Activated CD8-positive, alpha-beta T cell treated with anti-CD3 and anti-CD28 coated beads, Interleukin-2, amount 10 ng/mL, durations not matched to agents 7 days and 5 days (primary cell): ENCODE measurements at places on chromosomes 7 and 10.

GRCh38 chr10:130618647-130619046 is 482.5 kb downstream of the GLRX3 start:
- DNase-seq: no peak

GRCh38 chr7:41367967-41368882 is 334.7 kb downstream of the INHBA start:
- DNase-seq: no peak

- DNase-seq: no peak
Observed at GRCh38 chr7:47405921-47406800, 175.8 kb downstream of the TNS3 start.

DNA sequence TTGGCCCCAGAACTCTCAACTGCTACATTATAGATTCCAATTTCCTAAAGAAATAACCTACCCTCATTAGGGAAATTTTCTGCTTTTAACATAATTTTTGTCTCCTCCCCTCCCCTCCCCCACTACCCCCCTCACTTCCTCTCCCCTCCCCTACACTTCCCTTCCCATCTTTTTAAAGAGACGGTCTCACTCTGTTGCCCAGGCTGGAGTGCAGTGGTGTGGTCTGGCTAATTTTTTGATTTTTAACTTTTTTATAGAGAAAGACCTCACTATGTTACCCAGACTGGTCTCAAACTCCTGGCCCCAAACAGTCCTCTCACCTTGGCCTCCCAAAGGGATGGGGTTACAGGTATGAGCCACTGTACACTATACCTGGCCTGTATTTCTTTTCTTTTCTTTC is 30.5 kb upstream of the C1GALT1 start:
- DNase-seq: no peak

GRCh38 chr10:59876695-59877094 is 29.7 kb downstream of the CCDC6 start:
- no peak for DNase-seq

DNA sequence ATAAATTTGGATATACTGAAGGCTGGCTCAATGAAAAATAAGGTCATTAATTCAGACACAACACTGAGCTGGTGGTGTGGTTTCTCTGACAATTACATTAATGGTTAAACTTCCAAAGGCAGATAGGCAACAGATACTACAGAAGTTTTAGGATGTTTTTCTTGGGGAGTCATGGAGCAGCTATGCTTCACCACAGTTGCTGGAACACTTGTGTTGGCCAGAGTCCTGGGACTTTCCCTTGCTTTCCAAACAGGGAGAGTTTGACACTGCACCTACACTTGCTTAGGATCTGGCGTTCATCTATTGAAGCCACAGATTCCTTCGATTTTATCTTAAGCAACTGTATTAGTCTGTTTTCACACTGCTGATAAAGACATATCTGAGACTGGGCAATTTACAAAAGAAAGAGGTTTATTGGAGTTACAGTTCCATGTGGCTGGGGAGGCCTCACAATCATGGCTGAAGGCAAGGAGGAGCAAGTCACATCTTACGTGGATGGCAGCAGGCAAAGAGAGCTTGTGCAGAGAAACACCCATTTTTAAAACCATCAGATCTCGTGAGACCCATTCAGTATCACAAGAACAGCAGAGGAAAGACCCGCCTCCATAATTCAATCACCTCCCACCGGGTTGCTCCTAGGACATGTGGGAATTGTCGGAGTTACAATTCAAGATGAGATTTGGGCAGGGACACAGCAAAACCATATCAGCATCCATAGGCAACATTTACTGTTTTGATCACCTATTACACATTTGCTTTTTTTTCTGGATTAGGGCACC is 27.8 kb upstream of the TMEM178B start:
- DNase-seq: no peak

DNA sequence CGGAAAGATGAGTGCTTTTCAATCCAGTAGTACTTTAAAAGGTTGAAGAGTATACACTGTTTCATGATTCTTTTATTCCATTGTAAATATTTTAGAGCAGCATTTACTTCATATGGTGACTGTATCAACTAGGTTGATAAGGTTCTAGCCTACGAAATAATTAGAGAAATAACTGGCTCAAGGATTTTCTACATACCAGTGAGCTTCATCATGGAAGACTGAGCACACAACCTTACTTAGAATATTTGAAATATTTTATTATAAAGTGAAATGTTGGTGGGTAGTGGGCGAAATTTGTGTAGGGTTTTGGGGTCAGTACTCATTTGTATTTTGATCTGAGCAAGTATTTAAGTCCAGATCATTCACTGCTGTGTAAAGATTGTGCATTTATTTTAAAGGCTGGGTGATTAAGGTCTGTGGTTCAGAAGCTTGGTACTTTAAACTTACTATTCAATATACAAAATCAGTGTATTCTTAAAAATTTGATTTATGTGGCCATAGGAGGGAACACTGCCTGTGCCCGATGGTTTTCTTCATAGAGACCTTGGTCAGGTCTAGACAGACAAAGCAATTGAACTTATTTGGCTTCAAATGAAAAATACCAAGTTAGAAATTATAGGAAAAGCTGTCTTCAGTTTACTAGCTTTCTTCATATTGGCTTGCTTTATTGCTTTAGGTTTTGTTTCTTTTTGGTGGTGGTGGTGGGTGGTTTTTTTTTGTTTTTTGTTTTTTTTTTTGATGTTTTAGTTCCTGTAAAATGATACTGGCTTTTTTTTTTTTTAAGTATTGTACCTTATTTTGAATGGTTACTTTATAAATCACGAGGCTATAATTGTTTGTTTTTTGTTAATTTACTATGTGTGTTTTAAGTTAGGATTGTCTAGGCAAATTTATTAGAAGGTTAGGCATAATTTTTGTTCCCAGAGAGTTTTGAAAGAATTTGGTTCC is 3.0 kb downstream of the KMT2E start:
- DNase-seq: no peak

GRCh38 chr10:7561985-7562384 is 104.8 kb downstream of the ITIH5 start:
- DNase-seq: no peak

- DNase-seq: no peak
Observed at GRCh38 chr10:96507044-96507443, 6.7 kb downstream of the TLL2 start.

- DNase-seq: no peak
Observed at GRCh38 chr7:124113045-124113444, 80.2 kb upstream of the TMEM229A start.

GRCh38 chr7:8564281-8564680 is 130.9 kb downstream of the NXPH1 start:
- no peak for DNase-seq

DNA sequence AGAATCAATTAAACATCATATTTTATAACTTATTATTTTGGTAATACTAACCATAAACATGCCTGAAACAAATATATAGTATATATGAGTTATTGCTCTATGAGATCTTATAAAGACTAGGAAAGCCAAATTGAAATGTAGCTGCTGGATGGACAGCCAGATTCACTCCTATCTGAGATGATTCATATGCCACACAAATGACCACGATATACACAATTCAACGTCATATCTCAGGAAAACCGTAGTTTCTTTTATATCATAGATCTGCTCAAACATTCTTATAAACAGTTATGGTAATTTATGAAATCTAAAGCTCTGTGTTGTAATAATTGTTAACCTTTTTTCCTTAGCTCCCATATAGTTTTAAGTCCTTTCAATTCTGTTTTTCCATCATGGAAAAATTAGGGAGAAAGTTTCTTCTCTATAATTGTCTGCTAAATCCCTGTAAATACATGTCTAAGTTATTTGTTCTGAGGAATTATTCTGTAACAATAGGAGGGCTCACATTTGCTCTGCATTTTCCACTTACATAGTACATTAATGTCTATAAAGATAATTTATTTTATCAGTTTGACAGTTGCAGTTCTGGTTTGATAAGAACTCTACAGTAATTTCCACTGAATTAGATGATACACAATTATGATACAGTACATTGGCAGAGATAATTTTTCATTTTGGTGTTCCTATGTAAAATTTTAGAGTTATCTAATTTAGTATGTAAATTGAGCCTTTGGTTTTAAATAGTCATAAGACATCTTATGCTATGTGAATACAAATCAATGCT is 42.7 kb downstream of the GNAT3 start:
- no peak for DNase-seq

DNA sequence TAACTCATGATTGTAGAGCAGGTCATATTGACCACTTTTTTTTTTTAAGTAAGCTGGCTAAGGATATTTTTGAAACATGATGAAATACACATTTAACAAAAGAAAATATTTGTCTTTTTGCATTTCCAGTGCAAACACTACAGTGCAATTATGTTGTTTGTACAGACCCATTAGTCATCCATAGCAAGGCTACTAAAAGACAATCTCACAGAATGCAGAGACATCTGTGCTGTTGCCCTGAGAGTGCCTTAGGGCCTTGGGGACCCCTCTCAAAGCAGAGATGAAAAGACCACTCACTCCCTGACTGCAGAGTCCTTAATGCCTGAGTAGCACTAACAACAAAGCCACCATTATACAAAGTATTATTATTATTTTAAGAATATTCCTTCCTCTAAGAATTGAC is 104.5 kb downstream of the NRCAM start:
- DNase-seq: no peak

- no peak for DNase-seq
Observed at GRCh38 chr7:2873146-2873545, 29.0 kb upstream of the GNA12 start.

DNA sequence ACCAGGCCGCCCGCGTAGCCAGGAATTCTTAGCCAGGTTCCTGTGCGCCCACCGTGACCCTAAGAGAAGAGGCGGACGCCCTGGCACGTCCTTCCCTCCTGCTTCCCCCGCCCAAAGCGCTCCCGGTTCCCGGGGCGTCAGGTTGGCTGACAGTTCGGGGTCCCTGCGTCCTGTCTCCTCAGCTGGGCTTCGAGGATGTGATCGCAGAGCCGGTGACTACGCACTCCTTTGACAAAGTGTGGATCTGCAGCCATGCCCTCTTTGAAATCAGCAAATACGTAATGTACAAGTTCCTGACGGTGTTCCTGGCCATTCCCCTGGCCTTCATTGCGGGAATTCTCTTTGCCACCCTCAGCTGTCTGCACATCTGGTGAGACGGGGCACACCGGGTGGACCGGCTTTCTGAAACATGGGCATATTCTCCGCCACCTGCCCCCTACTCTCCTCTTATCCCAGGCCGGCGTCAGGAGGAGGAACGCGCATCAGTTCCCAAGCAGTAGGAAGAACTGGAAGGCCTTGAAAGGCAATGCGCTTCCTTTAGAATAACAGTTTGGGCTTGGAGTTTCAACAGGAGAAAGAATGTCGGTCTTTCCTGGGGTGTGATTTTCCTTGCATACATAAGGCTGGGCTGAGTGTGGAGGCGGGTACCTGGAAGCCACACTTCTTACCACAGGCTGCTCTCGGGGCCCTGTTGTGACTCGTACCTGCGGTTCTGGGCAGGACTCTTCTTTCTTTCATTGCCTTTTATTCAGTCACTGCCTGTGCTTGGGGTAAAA is 728 bp downstream of the CAV2 start:
- peak; percentile 52 for DNase-seq

DNA sequence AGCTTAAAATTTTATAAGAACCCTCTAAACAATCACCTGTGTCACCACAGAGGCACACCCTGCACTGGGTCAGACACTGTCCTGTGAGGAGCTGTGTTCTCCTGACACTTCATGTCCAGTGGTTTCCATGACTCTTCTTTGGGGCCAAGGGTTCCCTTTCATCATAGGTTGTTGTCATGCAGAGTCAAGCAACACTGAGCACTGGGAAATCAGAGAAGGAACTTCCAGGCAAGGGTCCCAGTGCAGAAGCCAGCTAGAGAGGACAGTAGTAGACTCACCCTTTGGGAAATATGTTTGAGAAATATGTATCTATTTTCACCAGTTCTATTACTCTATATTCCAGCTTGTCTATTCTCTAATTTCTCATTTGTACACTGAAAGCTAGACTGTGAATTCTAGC is 56.4 kb upstream of the PRSS58 start:
- no peak for DNase-seq

- DNase-seq: no peak
Observed at GRCh38 chr10:129547608-129548007, 80.6 kb downstream of the MGMT start.

DNA sequence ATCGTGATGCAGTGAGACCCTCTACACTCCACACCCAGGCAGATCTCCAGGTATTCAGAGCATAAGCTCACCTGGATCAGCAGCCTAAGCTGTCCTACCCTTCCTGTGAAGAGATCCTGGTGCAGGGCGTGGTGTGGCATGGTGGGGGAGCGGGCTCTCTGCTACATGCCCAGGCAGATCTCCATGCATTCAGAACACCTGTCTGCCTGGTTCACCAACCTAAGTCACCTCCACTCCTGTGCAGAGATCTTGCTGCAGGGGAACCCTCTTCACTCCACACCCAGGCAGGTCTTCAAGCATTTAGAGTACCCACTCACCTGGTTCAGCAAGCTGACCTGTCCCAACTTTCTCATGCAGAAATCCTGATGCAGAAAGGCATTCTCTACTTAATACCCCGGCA is 394.4 kb upstream of the SEMA3A start:
- no peak for DNase-seq

- DNase-seq: no peak
Observed at GRCh38 chr10:34789966-34790506, 25.1 kb downstream of the PARD3 start.

- DNase-seq: peak; percentile 28
Observed at GRCh38 chr10:43453266-43453831, 16.4 kb downstream of the ZNF487 start.

DNA sequence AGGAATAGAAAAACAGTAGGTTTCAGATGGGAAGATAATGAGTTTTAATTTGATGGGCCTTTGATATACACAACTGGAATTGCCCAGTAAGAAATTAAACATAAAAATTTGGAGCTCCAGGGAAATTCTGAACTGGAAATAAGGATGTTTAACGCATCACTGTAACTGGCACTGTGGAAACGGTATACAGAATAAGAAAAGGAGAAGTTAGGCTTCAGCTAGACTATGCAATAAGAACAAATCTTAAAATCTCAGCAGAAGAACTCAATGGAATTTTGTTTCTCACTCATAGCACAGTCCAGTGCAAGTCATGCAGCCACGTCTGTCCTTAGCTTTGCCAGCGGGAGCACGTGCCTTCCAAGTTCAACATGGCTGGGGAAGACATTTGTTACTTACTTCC is 52.9 kb upstream of the FGL2 start:
- DNase-seq: no peak

DNA sequence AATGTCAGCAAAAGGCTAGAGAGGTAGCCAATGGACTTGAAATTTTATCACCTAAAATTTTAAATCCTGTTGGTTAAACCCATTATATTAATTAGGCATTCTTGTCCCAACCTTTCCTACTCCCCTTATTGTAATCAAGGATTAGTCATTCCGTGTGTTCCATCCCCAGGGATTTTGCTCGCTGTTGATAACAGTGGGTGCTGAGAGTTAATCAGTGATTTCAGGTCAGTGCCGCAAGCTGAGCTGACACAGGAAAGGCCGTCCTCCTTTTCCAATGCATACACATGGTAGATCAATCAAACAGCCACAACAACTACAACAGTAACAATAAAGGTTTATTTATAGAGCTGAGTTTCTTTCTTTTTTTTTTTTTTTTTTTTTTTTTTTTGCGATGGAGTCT is 271.4 kb downstream of the ACTR3B start:
- no peak for DNase-seq
